ENCODE measurements at places on chromosomes 13 and 19.

DNA sequence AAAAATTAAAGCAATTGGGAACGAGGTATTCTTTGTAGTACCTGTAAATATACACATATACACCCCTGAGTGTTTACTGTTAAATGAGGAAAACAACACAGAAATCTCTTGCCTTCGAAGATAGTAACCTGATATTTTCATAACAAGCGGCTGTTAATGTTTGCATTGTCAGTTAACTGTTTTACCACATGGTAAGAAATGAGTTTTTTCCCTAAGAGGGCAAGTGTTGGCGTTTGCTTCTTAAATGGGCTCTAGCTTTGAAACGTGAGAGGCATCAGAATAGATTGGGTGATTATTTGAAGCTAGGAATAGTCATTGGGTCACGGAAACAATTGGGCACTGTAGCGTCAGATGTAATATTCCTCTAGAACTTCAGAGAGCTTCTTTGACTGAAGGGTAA, 22.0 kb upstream of the UPF3A start:
- DNase-seq = no peak

- DNase-seq = no peak
Measured at GRCh38 chr13:90485436-90485835, 862.1 kb upstream of the MIR17HG start.

GRCh38 chr13:93778548-93778947, 551.9 kb downstream of the GPC6 start:
- DNase-seq = no peak

DNA sequence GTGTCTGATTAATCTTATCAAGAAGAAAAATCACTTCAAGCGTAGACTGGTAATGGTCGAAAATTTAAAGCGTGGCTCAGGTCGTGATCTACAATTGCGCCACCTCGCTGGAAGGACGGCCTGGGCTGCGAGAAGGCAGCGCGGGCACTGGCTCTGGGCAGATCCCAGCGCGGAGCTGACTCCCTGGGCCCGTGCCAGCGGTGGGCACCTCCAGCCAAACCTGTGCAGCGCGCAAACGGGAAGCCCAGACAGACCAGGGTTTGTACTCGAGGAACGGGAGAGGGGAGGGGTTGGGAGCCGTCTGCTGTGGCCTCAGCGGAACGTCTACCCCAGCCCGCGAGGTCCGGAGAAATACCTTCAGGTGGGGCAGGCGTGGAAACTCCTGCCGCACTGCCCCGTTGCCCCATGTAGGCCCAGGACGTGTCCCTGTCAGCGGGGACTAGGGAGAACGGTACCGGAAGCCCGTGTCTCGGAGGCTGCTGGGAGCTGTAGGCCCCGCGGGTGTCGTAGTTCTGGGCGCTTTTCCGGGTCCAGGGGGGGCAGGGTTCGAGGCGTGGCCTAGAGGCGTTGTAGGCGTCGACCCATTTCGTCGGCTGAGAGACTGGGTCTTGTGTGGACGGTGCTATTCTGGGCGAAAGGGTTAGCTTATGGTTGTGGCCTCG, 21.1 kb downstream of the ZNF274 start:
- no peak for DNase-seq

DNA sequence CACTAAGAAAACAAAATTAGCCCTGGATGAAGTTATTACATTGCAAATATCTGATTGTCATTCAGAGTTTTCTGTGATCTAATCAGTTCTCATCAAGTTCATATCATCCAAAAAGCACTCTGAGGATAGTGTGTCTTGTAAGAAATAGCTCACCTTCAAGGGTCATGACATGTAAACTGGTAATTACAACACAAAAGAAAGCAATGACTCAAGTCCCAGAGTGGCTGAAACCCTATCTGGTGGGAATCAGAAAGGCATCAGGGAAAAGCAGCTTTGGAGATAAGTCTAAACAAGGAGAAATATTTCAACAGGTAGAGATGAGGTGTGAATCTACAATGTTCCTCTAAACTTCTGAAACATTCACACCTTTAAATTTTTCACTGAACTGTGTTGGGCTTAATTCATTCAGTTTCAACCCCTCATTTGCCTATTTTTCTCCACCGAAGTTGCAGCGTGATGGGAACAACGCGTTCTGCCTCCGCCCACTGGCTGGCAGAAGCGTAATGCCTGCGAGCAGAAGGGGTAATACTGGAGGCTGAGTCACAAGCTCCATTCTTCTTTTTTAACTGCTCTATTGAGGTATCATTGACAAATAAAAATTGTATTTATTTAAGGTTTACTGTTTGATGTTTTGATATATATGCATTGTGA, 155.2 kb upstream of the IPO5 start:
- DNase-seq = no peak

DNA sequence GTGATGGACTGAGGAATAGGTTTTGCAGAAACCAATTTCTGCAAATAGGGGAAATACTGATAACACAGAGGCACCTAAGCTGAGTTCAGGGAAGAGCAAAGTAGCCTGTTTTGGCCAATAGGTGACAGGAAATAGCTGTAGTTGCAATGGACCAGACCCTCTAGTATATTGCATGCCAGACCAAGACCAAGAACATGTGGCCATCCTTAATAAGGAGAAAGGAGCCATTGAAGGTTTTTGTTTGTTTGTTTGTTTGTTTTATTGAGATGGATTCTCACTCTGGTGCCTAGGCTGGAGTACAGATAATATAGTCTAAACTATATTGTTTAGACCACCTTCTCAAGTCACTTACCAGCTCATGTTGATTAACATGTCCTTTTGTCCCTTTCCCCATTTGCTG, 101.5 kb downstream of the ZNF557 start:
- DNase-seq = no peak

DNA sequence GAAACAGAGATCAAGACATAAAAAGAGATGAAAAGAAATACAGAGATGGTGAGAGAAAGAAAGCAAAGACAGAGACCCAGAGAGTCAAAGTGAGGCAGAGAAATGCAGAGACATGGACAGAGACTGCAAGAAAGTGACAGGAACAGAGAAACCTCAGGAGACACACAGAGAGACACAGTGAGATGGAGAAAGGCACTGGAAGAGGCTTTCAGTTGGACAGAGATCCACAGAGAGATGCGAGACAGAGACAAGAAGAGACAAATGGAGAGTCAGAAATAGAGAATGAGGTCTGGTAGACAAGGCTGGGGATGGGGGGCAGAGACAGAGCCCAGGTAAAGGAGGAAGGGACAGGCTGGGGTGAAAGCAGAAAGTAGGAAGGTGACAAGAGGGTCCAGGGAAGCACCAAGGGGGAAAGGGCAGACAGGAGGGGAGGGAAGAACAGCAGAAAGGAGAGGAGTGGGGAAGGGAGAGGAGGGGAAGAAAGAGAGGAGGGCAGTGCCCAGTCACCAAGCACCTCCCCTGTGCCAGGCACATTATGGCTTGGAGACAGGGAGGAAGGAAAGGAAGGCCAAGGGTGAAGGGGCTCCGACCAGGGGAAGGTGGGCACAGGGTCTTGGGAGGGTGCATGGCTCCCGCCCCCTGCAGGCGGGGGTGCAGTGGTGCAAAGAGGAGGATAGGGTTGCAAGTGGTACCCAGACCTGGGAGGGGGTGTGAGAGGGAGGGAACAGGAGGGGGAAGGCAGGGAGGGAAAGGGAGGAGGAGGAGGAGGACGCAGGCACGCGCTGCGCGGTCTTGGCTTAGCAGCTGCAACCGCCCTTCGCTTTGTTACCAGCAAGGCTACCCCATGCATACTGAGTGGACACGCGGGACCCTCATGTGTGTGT, 38.4 kb downstream of the DEDD2 start:
- no peak for DNase-seq

DNA sequence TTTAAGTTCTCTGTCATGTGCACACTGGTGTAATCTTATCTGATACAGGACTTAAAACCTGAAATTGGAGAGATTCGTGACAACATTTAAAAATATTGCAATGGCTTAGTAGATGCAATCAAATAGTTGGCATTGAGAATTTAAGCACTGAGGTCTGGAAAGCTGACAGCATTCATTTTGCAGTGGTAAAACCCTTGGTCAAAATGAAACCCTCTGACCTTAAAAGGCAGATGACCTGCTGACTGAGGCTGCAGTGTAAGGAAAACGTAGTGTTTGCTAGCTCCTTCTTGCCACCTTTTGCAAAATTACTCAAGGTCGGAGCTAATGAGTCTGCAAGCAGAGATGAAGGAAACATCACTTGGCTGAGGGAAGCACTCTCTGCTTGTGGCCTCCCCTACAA, 150.6 kb downstream of the KCTD12 start:
- no peak for DNase-seq

- DNase-seq = no peak
Measured at GRCh38 chr19:58562122-58563033, 4.0 kb upstream of the UBE2M start.

DNA sequence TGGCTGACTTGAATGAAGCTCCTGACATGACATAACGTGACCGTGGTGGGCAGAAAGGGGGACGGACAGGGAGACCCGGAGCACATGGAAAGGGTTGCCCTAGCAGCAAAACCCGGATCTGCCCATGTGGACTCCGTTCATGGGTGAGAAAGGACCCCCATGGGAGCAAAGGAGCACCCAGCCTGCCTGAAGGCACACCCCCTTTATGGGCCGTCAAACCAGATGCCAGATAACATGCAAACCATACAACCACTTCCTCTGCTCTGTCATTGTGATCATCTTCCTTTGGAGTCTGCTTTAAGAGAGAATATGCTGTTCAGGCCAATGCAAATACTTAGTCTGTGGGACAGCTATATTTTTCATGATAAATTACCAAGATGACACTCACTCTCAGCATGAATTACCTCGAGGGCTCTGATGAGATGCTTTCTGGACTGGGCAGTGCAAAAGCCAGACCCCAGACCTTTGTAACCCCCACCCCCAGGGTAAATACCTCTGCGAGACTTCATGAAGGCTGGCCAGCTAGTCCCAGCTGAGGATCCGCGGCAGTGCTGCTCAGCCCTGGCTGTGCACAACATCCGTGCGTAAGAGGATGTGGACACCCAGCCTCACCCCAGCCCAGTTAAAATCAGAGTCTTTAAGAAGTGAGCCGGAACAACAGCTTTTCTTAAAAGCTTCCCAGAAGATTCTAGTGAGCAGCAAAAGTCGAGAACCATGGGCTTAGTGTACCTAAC, 126.6 kb downstream of the USP12 start:
- no peak for DNase-seq

- peak; percentile 33 for DNase-seq
Measured at GRCh38 chr19:54248016-54248601, 5.5 kb upstream of the LILRA6 start.

GRCh38 chr19:21323000-21323399, 6.2 kb downstream of the ZNF708 start:
- DNase-seq = no peak

GRCh38 chr13:91894316-91894715, 495.9 kb downstream of the GPC5 start:
- no peak for DNase-seq

GRCh38 chr19:47156861-47157430, 26.3 kb downstream of the SAE1 start:
- no peak for DNase-seq

Measured in stimulated activated CD4-positive, alpha-beta T cell treated with anti-CD3 and anti-CD28 coated beads, Interleukin-12 subunit alpha, Interleukin-12 subunit beta, amount 100 ng/mL, for 24 hours (primary cell).